ENCODE measurements at places on chromosomes 16 and 17. TPM values are rescaled to one million over a fixed set of nuclear protein-coding genes. Genes with fewer than 3 reads are reported as not detected.

The CIAPIN1 gene
- total RNA-seq: 53.4 TPM

DNA sequence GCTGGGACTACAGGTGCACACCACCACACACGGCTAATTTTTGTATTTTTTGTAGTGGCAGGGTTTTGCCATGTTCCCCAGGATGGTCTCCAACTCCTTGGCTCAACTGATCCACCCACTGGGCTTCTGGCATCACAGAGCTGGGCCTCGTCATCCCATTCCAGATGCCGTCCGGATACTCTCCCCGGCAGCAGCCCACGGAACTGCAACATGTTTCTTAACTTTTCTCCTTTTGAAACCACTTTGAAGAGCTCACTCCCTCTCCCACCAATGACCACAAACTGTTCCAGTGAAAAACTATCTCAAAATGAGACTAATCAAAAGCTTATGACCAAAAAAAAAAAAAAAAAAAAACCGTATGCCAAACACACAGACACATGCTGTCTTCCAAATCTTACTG, 17.6 kb downstream of the PEMT start:
- H3K27me3 ChIP-seq: no peaks in the 10 kb centered on the region
- no peak overlapping the region for H3K27ac ChIP-seq
- H3K4me1 ChIP-seq: no peaks in the 10 kb centered on the region
- no peak overlapping the region for H3K4me3 ChIP-seq

The ABAT gene
- 5.1 TPM for total RNA-seq

DNA sequence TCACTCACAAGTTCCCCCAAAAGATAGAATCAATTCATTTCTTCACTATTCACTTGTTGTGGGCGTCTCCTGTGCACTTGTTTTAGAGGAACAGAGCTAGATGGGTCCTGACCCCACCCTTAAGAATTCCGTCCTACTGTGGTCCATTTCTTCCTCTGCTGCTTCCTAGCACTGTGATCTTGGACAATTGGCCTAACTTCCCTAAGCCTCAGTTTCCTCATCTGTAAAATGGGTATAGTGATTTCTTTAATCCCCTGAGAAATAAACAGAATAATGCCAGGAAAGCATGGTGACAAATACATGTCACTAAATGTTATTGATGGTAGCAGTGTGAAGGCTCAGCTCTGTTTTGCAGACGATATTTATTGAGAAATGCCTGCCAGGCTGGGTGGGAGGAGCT, 9.9 kb downstream of the BMERB1 start:
- no peak overlapping the region for H3K27ac ChIP-seq
- H3K4me1 ChIP-seq: peaks cover 10% of the 10 kb centered on the region
- peaks cover 1% of the 10 kb centered on the region for H3K27me3 ChIP-seq
- no peak for DNase-seq
- H3K36me3 ChIP-seq: no peaks in the 10 kb centered on the region

DNA sequence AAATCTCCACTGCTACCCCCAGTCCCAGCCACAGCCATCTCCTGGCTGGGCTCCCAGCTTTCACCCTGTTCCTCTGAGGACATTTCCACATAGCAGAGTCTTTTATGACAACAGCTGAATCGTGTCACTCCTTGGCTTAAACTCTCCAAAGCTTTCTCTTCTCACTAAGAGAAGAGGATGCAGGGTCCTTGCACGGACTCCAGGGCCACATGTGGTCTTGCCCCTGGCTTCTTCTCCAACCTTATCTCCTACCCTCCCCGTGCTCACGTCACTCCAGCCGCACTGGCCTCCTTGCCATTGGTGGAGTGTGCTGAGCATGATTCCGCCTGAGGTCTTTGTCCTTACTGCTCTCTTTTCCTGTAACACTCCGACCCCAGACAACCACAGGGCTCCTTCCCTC, 39.9 kb upstream of the CCDC182 start:
- no peaks in the 10 kb centered on the region for H3K36me3 ChIP-seq
- peaks cover 14% of the 10 kb centered on the region for H3K27me3 ChIP-seq
- no peak for DNase-seq
- no peaks in the 10 kb centered on the region for H3K4me1 ChIP-seq

DNA sequence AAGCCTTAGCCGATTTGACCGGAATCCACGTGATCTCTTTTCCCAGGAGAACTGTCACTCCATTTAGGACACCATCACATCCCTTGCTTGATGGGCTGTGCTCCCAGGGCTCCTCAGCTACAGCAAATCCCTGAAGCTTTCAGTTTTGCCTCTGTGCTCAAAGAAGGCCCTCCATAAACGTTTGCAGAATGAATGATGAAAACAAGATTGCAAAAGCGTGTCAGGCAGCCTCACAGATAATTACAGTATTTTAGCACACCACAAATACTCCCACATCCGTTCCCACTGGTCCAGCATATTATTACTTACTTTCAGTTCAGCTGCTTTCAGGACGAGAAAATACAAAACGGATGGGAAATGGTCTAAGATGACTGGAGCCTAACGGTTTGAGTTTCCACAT, 84.6 kb downstream of the USP31 start:
- no peak for DNase-seq
- H3K27ac ChIP-seq: no peak overlapping the region
- peaks cover 14% of the 10 kb centered on the region for H3K36me3 ChIP-seq
- no peak overlapping the region for H3K4me3 ChIP-seq

The FOXF1 gene
- total RNA-seq: not detected

DNA sequence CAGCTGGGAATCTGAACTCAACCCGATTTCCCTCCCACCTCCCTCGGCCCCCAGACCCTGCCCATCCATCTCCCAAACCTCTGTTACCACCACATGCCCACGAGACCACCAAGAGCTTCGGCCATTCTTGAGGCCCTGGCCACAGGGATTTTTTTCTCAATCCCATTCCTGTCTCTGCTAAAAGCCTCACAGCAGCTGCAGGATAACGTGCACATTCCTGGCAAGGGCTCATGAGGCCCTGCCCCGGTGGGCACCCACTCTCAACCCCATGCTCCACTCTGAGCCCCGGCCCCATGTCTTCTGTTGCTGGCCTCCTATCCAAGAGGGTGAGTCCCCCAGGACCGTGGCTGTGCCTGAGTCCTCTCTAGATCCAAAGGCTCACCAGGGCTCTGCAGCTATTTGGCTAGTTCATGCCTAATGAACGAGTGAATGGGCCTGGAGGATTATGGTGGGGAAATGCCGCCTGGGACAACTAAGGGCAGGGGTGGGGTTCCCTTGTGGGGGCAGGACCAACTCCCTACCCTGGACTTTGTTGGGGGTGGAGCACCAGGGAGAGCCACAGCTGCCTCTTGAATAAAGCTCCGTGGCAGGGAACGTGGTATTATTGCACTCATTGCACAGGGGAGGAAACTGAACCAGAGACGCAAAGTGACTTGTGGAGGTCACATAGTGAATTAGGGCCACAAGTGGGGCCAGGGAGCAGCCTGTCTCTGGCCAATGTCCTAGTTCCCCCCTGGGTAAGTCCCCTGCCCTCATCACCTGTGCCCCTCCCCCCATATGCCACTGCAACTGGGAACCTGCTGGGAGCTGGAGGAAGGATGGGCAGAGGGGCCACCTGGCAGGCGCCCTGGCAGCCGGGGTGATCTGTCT, 113.8 kb upstream of the SMURF2 start:
- H3K27ac ChIP-seq: no peak overlapping the region
- H3K4me1 ChIP-seq: peaks cover 20% of the 10 kb centered on the region
- no peaks in the 10 kb centered on the region for H3K36me3 ChIP-seq
- peaks cover 2% of the 10 kb centered on the region for H3K27me3 ChIP-seq

DNA sequence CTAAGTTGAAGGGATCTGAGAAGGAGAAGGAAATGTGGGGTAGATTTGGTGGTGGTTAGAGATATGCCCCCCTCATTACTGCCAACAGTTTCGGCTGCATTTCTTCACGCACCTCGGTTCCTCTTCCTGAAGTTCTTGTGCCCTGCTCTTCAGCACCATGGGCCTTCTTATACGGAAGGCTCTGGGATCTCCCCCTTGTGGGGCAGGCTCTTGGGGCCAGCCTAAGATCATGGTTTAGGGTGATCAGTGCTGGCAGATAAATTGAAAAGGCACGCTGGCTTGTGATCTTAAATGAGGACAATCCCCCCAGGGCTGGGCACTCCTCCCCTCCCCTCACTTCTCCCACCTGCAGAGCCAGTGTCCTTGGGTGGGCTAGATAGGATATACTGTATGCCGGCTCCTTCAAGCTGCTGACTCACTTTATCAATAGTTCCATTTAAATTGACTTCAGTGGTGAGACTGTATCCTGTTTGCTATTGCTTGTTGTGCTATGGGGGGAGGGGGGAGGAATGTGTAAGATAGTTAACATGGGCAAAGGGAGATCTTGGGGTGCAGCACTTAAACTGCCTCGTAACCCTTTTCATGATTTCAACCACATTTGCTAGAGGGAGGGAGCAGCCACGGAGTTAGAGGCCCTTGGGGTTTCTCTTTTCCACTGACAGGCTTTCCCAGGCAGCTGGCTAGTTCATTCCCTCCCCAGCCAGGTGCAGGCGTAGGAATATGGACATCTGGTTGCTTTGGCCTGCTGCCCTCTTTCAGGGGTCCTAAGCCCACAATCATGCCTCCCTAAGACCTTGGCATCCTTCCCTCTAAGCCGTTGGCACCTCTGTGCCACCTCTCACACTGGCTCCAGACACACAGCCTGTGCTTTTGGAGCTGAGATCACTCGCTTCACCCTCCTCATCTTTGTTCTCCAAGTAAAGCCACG, 28.3 kb downstream of the STH start:
- peaks cover 21% of the 10 kb centered on the region for H3K36me3 ChIP-seq
- no peak overlapping the region for H3K4me3 ChIP-seq
- H3K27me3 ChIP-seq: no peaks in the 10 kb centered on the region
- peak overlapping the region; percentile 48 for H3K27ac ChIP-seq
- H3K4me1 ChIP-seq: peaks cover 12% of the 10 kb centered on the region

DNA sequence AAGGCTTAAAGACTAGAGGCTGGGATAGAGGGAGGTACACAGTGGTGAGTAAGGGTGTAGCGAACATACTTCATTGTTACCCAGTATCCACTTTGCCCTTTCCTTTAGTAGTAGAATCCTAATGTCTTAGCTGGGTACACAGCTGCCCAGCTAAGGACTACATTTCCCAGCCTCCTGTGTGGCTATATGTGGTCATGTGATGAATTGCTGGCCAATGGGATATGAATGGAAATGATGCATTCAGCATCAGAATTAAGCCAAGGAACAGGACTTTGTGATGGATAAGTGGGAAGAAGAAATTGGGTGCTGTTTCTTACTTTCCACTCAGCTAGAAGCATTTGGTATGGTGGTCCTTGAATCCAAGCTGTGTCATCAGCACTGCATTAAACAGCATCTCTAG, 55.9 kb downstream of the FOXL1 start:
- no peak overlapping the region for H3K4me3 ChIP-seq
- H3K4me1 ChIP-seq: no peaks in the 10 kb centered on the region
- no peaks in the 10 kb centered on the region for H3K36me3 ChIP-seq
- DNase-seq: no peak

The SETD1A gene
- total RNA-seq: 18.0 TPM

The C17orf50 gene
- total RNA-seq: not detected

DNA sequence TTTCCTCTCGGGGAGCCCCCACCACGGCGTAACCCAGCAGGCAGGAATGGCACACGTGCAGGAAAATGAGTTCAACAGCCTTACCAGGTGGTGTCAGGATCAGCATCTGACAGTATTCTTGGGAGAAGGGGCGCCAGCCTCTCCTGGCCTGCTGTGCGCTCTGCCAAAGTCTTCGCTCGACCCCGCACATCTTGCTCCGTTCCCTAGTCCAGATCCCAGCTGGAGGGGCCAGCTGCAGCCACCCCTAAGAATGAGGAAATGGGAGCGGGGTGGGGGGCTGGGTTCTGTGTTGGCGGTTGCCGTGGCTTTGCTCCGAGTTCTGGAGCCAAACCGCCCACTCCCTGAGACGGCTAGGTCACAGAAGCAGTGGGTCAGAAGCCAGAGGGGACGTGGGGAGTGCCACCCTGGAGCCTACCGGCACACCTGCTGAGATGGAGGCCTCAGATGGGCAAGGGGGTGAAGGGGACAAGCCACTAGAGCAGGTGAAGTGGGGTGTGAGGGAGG, at the start of gene CHCT1:
Gene CHCT1, plus strand, starts transcription at position 328 of the 504 bp plus-strand sequence. Its CDS starts 104 bp downstream, at position 432.
- H3K27me3 ChIP-seq: no peaks in the 10 kb centered on the region
- H3K4me1 ChIP-seq: peaks cover 4% of the 10 kb centered on the region
- H3K36me3 ChIP-seq: no peaks in the 10 kb centered on the region
- no peak for DNase-seq
- peak within 1 kb of the TSS; percentile 69 for H3K4me3 ChIP-seq

The TBX6 gene
- total RNA-seq: 2.5 TPM

The VTN gene
- total RNA-seq: not detected

GRCh38 chr17:42347198-42347597, 41.0 kb downstream of the STAT3 start:
- H3K4me1 ChIP-seq: peaks cover 50% of the 10 kb centered on the region
- peak overlapping the region; percentile 53 for H3K27ac ChIP-seq
- peaks cover 64% of the 10 kb centered on the region for H3K36me3 ChIP-seq
- no peaks in the 10 kb centered on the region for H3K27me3 ChIP-seq
- no peak for DNase-seq

The RAI1 gene
- 20.3 TPM for total RNA-seq

The KCNJ18 gene
- not detected for total RNA-seq

DNA sequence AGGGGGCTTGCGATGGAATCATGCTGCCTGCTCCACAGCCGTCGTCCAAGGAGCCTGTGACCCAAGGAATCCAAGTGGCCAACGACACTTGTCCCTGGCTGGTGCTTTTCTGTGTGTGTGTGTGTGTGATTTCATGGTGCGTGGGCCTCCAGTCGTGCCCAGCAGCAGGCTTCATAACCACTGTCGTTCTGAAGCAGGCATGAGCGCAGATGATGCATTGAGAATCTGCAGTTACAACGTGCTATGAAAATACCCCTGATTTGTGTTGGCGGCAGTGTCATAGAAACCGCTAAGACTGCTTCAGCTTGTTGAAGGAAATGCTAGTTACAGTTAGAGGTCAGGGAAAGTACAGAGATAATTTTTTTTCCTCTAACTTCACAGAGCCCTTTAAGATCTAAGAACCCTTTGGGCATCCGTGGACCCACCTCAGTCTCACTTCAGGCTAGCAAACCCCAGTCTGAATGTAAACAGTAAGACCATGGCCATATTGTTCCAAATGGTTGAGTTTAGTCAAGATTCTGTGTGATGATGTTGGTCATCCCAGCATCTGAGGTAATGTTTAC, 15.6 kb downstream of the C16orf90 start:
- no peaks in the 10 kb centered on the region for H3K27me3 ChIP-seq
- H3K4me3 ChIP-seq: no peak overlapping the region
- H3K36me3 ChIP-seq: peaks cover 28% of the 10 kb centered on the region
- peaks cover 17% of the 10 kb centered on the region for H3K4me1 ChIP-seq

All from activated CD8-positive, alpha-beta T cell treated with anti-CD3 and anti-CD28 coated beads for 36 hours (primary cell).